Bone marrow (tissue), 2 donors: ENCODE measurements at places on chromosomes 7 and 10.

DNA sequence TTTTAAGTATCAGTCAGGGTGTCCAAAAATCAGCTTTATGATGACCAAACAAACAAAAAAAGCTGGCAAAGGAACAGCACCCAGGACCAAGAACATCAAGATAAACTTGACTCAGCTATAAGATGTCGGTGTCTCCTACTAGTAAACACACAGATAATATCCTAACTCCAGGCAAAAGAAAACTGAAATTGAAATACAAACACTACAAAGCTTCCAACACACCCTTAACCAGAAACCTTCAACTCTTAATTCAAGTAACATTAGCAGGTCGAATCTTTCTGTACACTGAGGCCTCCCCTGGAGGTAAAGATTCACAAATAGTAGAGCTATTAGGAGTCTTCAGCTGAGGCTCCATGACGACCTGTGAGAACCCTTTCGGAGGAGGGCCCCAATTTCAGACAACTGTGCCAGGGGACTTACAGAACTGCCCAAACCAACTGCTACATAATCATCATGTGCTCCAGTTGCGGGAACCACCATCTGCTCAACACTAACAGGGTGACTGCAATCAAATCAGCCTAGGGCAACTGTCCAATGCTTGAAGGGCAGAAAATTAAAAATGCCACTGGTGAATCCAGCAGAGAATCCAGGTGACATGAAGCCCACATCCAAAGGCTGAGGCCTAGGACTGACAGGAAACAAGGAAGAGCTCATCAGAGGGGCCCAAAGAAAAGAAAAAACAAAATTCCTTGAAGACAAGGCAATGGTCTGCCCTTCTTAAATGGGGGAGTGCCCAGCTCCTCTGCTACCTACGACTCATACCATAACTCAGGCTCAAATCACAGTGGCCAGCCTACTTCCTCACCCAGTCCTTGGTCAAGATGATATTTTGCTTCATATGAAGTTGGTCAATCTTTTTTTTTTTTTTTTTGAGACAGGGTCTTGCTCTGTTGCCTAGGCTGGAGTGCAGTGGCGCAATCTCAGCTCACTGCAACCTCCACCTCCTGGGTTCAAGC lies 20.0 kb downstream of the XPNPEP1 start:
- DNase-seq: no peak

GRCh38 chr7:116271161-116271913 lies 61.0 kb downstream of the TES start:
- no peak for DNase-seq

DNA sequence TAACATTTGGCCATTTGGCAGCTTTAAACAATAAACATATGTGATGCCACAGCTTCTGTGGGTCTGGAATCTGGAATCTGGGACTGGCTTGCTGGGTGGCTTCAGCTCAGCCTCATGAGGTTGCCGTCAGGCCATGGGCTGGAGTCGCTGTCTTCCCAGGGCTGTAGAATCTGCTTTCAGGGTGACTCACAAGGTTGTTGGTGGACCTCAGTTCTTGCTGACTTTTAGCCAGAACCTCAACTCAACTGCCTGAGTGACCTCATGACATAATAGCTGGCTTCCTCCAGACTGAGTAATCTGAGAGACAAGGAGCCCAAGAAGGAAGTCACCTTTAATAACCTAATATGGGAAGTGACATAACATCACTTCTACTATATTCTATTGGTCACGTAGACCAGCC lies 44.6 kb upstream of the TSPAN13 start:
- DNase-seq: no peak

GRCh38 chr10:62022830-62023229 lies 121.3 kb downstream of the ARID5B start:
- DNase-seq: no peak

DNA sequence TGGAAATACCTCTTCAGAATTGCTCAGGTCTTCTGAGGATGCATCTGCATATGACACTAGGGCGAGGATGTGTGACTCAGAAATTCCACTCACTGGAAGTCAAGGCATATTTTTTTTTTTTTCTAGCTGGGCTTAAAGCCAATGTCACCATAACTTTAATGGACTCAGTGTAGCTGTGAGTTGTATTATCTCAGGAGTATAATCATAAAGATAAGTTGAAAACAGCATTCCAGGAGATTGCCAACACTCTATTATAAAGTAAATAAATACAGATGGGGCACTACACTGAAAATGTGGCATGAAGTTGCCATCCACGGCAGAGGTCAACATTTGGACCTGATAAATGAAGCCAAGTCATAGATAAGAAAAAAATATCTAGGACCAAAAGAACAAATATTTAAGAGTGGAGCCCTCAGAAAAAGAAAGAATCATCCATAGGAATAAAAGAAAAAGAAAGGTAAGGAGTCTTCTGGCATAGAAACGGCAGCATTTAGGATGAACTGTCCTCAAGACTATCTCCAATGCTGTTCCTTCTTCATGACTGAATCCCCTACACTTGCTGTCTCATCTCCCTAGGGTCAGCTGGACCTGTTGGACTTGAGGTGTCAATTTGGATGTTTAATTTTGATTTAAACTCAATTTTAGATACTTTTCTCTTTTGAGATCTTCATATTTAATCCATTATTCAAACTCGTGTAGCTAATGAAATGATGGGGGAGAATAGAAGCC lies 72.9 kb upstream of the CAV2 start:
- DNase-seq: no peak

DNA sequence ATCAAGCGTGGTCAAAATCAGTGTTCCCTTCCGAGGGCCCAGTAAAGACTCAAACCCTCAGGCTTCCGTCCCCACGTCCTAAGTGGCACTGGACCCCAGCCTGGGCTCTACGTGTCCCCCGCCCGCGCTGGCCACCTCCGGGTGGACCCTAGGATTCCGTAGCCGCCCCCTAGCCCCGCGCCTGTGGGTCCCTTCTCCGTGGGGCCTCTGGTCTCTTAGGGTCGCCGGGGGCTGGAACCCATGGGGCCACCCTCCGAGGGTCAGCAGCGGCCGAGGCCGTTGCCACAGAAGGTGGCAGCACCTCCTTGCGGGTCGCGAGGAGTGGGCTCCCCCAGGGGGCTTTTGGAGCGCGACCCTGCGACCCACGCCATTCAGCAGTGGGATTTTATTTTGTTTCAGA lies 170.5 kb upstream of the EEPD1 start:
- DNase-seq: no peak
